ENCODE measurements at places on chromosomes 6 and 20. TPM values are rescaled to one million over a fixed set of nuclear protein-coding genes. Genes with fewer than 3 reads are reported as not detected.
A peak's percentile ranks its signal among the peaks of the same experiment; 100 is the strongest.

The CAGE1 gene
- 0.31 TPM for total RNA-seq

The COL11A2 gene
- 0.56 TPM for total RNA-seq

The MLIP gene
- not detected for total RNA-seq

The WFDC5 gene
- total RNA-seq, result not detected

The CYP39A1 gene
- total RNA-seq, result not detected

DNA sequence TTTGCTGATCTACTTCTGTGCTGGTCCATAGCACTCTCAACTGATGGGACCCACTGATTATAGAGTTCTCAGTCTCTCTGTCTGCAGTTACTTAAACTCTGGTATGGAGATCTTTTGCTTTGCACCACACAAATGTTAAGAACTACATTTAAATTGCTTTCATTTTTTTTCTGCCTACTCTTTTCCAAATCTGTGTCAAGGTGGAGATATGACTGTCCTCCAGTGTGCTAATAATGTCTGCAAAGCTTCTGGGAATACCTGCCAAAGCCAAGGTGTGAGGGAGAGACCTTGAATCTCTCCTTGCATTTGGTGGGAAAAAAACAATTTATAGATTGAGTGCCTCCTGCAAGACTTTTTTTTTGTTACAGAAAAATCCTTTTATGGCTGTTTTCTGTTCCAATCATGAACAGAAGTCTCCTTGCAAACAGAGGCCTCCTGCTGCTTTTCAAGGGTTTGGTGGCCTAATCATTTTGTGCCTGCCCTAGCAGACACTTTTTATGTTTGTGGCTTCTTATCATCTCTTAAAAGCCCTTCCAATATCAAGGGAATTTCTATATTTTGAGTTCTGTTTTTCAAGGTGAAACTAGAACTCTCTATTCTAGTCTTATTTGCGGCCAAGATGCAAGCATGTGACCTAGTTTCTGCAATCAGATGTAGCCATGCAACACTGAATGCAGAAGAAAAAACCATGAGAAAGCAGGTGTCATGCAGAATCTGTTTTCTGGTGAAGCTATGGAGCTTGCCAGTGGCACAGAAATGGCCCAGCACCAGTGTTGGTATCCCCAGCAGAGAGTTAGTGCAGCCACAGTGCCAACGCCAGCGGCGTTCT is 23.2 kb upstream of the AKIRIN2 start:
- H3K27me3 ChIP-seq, result peaks cover 11% of the 10 kb centered on the region
- peaks cover 18% of the 10 kb centered on the region for H3K4me1 ChIP-seq
- H3K27ac ChIP-seq, result no peak overlapping the region
- no peak for DNase-seq
- no peak overlapping the region for H3K4me3 ChIP-seq

- H3K4me1 ChIP-seq, result peaks cover 13% of the 10 kb centered on the region
- no peaks in the 10 kb centered on the region for H3K36me3 ChIP-seq
- H3K27ac ChIP-seq, result peak within 1 kb of the TSS; percentile 41
- H3K27me3 ChIP-seq, result peaks cover 66% of the 10 kb centered on the region
- DNase-seq, result peak; percentile 77
Measured at GRCh38 chr6:131807644-131808459, at the start of gene ENPP1. ENPP1 (plus strand) TSS chr6:131808020; CDS start chr6:131808036, 16 bp downstream.

DNA sequence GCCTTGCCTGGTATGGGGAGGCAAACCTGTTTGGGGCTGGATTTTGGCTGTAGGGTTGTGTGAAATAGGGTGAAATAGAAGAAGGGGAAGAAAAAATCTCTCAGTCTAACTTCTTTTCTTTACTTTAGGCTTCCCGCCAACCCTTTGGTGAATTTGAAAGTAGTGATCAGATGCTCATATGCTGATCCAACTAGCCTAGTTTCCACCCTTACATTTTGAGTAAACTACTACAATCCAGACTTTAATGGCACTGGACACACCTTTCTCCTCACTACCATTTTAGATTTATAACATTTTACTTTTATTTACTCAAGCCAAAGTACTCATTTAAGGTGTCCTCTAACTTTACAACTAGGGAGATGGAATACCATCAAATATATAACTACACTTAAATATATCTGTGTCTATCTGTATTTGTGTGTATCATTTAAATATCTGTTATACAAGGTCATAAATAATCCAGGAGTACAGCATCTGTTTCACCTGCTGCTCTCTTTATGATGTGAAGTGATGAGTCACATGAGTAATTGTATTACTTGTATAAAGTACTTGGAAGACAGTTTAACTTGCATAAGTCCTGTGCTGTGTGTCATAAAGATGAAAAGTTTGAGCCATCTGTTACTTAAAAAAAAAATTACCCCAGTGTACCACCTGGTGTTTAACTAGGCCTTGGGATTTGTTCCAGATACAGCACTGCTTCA is 172.1 kb downstream of the CDKAL1 start:
- H3K27me3 ChIP-seq, result no peaks in the 10 kb centered on the region
- H3K27ac ChIP-seq, result no peak overlapping the region
- peaks cover 25% of the 10 kb centered on the region for H3K4me1 ChIP-seq
- no peak for DNase-seq
- H3K36me3 ChIP-seq, result no peaks in the 10 kb centered on the region

DNA sequence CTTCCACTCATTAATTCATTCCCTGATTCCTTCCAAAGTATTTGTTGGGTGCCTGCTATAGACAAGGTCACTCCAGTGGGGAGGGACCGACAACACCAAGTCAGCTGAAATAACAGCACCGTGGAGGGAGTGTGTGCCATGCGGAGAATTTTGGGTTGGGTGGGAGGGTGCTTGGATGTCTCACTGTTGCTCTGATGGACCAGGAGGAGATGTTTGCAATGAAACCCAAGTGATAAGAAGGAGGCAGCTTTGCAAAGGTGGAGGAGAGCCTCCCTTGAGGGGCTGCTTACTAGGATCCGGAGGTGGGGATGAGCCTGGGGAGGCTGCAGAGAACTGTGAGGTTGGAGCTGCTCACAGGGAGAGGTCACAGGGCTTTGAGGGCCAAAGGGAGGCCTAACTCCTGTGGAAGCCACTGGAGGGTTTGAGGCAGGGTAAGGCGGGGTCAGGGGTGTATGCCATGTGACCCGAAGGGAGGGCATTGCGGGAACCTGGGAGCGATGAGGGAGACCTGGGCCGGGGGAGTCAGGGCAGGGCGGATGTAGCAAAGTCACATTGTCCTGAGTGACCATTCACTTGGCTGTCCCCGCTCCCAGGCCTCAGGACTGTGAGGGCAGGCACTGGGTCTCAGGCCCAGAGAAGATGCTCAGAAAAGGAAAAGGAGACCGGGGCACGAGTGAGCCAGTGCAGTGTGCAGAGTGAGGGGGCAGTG is 124.5 kb downstream of the PHACTR3 start:
- no peak overlapping the region for H3K27ac ChIP-seq
- H3K4me1 ChIP-seq, result no peaks in the 10 kb centered on the region
- H3K36me3 ChIP-seq, result no peaks in the 10 kb centered on the region

DNA sequence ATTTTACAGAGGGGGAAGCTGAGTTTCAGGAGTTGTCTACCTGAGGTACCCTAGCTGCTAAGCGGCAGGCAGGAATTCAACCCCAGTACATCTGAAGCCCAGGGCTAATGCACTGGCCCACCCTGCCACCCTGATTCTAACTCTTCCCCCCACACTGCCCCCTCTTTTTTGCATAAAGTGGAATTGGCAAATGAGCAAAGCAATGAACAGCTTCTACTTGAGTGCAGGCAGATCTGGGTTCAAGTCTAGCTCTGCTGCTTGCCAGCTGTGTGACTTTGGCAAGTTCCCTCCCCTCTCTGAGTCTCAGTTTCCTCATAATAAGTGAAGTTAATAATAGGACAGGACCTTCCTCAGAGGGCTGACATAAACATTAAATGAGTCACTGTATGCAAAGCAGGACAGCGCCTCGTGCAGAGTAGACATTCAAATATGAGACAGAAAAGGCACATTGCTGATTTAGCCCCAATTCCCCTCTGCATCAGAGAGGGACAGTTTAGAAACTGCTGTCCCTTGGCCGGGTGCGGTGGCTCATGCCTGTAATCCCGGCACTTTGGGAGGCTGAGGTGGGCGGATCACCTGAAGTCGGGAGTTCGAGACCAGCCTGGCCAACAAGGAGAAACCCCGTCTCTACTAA is 4.7 kb downstream of the ADA start:
- DNase-seq, result no peak
- H3K36me3 ChIP-seq, result peaks cover 4% of the 10 kb centered on the region
- H3K4me3 ChIP-seq, result peak overlapping the region; percentile 64
- H3K4me1 ChIP-seq, result peaks cover 77% of the 10 kb centered on the region

DNA sequence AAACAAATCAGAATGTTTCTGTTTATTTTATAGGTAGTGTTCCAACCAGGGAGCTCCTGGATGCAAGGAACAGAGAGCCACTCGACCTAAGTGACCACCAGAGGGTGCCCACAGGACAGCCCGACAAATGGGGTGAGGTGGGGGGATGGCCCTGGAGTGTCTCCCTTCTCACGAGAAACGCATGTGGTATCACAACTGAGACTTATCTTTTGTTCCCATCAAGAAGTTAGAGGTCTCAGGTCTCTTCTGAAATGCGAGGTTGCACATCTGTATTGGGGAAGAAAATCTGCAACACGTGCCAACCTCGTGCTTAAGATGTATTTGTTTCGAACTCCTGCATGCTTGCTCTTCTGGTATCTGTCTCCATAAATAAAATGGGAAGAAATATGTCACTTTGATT is 104.0 kb downstream of the ISM1 start:
- H3K27me3 ChIP-seq, result no peaks in the 10 kb centered on the region
- H3K36me3 ChIP-seq, result no peaks in the 10 kb centered on the region
- no peak overlapping the region for H3K4me3 ChIP-seq
- no peak for DNase-seq
- peak overlapping the region; percentile 30 for H3K27ac ChIP-seq

DNA sequence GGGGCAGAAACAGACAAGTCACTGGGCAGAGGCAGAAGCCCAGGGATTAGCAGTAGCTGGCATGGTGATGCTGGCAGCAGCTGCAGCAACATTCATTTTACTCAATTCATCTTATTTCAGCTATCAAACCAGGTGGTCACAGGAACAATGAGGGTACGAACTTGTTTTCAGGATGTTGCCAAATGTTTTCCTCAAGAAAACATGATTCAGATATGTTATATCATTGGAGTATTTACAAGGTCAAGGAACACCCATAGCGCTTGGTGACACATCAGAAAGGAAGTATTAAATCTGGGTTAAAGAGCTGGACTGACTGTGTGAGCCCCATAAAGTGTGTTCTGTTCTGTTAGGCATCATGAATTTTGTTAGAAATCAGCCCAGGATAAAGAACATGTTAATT is 456.9 kb upstream of the ID4 start:
- H3K4me1 ChIP-seq, result no peaks in the 10 kb centered on the region
- H3K36me3 ChIP-seq, result no peaks in the 10 kb centered on the region
- H3K27me3 ChIP-seq, result no peaks in the 10 kb centered on the region
- H3K4me3 ChIP-seq, result no peak overlapping the region
- DNase-seq, result no peak

DNA sequence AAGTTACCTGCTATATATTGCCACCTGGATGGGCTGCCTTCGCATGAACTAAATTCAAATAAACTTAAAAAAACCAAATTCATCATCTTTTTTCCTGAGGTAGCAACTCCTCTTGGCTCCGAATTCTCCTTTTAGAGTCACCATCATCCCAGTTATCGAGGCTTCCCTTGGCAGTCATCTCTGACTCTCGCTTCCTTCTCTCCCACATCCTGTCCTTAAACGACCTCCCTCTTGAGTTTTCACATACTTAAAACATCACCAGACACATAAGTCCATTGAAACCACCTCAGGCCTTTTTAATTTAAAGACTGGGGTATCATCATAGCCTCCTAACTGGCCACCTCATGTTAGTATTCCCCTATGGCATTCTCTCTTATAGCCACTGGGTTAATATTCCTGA is 296.1 kb upstream of the FLRT3 start:
- no peak overlapping the region for H3K4me3 ChIP-seq
- H3K27me3 ChIP-seq, result no peaks in the 10 kb centered on the region
- H3K4me1 ChIP-seq, result no peaks in the 10 kb centered on the region
- H3K36me3 ChIP-seq, result no peaks in the 10 kb centered on the region
